Ecto neural progenitor cell (in vitro differentiated cells): ENCODE measurements at places on chromosomes 2 and 18.

- DNase-seq: no peak
These were observed 12.8 kb upstream of the TWSG1 start for GRCh38 chr18:9321736-9322135.

- no peak for DNase-seq
These were observed 191.7 kb downstream of the CD226 start for GRCh38 chr18:69755856-69756496.

DNA sequence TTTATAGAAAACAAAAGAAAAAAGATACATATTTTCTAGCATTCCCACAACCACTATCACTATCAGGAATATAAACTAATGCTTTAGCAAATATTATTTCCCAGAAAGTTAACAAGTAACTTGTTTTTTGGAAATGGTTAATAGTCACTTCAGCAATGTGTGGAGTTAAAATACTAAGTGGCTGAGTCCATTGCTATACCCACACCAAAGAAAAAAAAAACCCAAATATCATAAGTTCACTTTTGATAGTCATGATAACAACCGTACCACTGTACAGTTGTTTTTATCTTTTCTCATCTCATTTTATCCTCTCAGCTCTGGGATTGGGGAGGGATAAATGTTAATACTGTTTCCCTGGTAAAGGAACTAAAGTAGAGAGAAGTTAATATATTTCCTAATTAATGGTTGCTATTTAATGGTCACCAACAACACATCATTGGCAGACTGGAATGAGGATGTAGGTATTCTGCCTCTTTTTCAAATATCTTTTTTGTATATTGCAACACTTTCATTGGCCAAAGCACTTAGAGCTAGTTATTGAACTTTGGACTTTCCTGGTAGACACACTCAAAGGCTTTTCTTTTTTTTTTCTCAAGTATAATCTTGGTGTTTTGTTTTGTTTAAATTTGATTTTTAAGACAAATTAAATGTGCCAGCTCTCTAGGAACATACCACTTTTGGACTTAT lies 18.4 kb upstream of the KANSL1L start:
- DNase-seq: no peak

DNA sequence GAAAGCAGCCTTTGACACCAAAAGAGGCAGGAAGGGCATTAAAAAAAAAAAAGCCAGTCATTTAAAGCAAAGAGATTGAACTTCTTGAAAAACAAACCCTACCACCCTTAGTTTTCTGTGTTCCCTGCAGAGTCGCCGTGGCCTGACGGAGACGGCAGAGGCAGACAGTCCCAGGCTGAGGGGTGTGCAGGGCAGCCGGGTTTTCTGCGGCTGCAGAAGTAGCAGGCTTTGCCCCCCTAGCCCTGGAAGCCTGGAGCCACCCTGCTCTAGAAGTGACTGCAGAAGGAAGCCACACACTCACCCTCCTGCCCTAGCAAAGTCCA lies 2.8 kb downstream of the INPP5D start:
- DNase-seq: no peak

DNA sequence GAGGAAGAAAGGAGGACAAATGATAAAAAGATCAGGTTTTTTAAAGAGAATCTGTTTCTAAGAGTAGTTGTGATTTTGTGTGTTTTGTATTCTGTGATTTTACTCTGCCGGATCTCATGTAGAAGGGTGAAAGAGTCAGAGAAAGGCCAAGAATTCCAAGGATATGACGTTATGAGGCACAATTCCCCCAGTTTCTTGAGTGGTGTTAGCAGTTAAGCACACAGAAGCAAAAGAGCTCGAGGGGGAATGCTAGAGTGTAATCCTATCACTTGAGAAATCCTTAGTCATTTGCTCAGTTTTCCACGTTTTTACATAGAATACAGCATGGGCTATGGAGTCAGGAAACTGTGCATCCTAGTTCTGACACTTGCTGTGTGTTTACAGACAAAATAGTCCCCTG lies 34.8 kb downstream of the METTL4 start:
- no peak for DNase-seq
